ENCODE measurements at places on chromosomes 3 and 15. TPM values are rescaled to one million over a fixed set of nuclear protein-coding genes. Genes with fewer than 3 reads are reported as not detected.

CPLX3 gene
- total RNA-seq = 5.2 TPM

GRCh38 chr15:101600035-101600434 lies 52.1 kb downstream of the TM2D3 start:
- no peaks in the 10 kb centered on the region for H3K4me1 ChIP-seq
- H3K27ac ChIP-seq = no peak overlapping the region
- H3K27me3 ChIP-seq = no peaks in the 10 kb centered on the region

- peak overlapping the region; percentile 80 for H3K27ac ChIP-seq
- peaks cover 20% of the 10 kb centered on the region for H3K4me1 ChIP-seq
- DNase-seq = no peak
These were observed 760 bp downstream of the FANCI start for GRCh38 chr15:89244574-89244903.

- H3K27me3 ChIP-seq = no peaks in the 10 kb centered on the region
- H3K4me3 ChIP-seq = no peak overlapping the region
- no peak for DNase-seq
These were observed 14.4 kb downstream of the CGGBP1 start for GRCh38 chr3:88044411-88044810.

DNA sequence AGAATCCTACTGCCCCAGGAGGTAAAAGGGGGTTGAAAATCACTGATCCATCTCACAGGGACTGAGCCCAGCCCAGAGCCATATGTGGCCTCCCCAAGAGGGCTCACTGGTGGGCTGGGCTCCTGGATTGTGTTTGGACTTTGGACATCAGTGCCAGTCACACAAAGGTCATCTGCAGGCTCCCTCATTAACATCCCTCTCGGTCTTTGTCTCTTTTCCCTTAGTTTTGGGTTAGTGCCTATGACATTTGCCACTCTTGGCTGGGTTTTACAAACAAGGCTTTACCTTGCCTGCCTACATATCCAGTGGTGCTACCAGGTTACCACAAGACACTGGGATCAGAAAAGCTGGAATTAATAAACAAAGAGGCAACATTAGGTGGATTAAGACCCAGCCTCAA lies 27.9 kb downstream of the IFT122 start:
- DNase-seq = no peak
- no peak overlapping the region for H3K4me3 ChIP-seq
- no peaks in the 10 kb centered on the region for H3K27me3 ChIP-seq
- no peaks in the 10 kb centered on the region for H3K36me3 ChIP-seq
- H3K4me1 ChIP-seq = 0 out of 2 replicates have a peak, but pooled peaks cover 3% of the 10 kb centered on the region
- no peak overlapping the region for H3K27ac ChIP-seq
